ENCODE measurements at places on chromosomes 3 and 15.

DNA sequence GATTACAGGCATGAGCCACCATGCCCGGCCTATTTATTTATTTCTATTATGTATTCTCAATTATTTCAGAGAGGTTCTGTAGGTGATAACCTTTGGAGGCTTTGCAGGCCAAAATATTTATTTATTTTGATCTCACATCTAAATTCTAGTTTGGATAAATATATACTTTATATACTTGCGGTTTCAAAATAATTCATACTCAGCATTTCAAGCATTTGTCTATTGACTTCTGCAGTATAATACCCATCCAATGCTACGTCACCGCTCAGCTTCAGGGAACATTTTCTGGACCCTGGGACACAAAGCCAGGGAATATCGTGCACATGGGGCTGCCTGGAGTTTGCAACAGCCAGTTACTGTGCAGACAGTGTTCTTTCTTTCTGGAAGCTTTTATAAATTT is 22.6 kb downstream of the CGGBP1 start:
- DNase-seq: no peak

DNA sequence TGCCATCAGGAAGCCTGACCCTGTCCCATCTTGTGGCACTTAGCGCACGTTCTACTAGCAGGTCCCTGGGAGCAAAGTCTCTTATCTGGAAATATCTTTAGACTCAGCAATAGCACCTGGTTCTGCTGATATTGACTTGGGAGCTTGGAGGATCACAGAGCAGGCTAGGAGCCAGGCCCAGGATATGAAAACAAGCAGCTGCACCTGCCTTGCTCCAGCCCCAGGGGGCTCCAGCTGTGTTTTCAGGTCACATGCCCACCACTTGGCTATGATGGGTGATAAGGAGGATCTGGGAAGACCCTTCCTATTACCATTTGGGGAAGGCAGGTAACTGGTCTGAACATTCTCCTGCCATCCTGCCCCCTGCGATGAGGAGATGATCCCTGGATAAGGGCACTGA is 87.8 kb downstream of the C3orf70 start:
- DNase-seq: no peak

DNA sequence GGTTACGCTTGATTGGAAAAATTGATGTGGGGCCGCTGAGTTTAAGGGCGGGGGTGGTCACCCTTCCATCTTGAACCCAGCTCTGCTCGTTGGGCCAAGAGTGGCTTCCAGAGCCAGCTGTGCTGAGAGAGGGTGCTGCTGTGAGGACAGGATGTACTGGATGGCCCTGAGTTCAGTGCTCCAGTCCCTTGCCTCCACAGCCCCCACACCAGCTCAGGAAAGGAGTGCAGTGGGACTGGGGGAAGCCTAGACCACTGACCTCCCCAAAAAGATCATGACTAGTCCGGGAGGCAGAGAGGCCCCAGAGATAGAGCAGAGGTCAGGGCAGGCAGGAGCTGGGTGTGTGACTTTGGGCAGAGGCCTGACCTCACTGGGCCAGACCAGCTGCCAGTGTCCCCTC is 4.0 kb upstream of the PTH1R start:
- DNase-seq: no peak

DNA sequence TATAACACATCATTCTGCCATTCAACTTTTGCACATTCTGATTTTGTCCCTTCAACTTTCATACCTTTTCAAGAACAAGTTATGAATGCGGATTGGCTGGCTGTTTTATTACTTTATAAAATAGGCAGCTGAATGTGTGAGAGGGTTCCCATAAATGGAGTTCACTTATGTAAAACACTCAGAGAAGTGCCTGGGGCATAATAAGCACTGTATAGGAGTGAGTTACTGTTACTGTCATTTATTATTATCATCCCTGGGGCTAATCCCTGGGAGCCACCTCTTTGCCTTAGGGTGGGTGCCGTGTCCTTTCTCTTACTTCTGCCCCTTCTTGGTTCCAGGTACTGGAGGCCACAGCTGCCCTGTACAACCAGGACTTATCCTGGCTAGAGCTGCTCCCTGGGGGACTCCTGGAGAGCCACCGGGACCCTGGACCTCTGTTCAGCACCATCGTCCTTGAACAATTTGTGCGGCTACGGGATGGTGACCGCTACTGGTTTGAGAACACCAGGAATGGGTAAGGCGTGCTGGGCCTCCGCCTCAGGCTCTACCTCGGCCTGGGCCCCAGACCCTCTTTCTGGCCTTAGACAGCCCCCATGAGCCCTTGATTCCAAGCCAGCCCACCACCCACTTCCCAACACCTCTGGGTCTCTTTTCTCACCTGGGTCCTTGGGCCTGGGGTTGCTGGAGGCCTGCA is 10.9 kb downstream of the DUOX1 start:
- DNase-seq: no peak

GRCh38 chr3:179853176-179853575 is 183.6 kb downstream of the PEX5L start:
- no peak for DNase-seq
